Foreskin fibroblast (primary cell): ENCODE measurements at places on chromosomes 3 and 15.

DNA sequence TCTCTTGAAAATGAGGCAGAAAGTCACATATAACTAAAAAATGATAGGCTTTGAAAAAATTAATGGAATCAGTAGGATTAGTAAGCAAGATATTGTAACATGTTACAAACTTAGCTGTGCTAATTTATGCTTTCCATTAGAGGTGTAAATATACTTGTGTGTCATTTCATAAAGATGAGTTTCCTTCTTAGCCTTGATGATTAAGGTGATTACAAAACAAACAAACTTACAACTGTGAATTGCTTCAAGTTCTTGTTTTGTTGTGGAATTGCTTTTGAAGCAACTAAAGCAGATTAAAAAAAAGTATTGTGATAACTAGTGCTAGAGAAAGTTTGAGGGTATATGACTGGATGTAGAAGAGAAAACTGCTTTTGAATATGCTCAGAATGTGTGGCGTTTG lies 87.9 kb downstream of the DIPK2A start:
- no peak for DNase-seq

DNA sequence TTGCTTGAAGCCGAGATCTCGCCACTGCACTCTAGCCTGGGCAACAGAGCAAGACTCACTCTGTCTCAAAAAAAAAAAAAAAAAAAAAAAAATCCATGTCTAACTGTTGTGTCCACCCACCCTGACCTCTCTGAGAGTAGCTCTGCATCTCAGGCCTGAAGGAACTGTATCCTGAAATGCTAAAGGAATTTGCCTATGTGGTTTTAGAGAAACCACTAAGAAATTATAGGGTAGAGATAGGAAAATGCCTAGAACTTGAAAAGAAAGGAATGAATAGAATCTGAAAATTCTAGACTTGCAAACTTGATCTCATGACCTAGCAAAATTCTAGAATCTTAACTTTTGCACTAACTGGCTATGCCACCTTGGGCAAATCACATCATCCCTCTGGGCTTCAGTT lies 217.5 kb upstream of the ROPN1 start:
- no peak for DNase-seq

- DNase-seq = no peak
Measured at GRCh38 chr3:62532796-62533195, 159.4 kb upstream of the FEZF2 start.

DNA sequence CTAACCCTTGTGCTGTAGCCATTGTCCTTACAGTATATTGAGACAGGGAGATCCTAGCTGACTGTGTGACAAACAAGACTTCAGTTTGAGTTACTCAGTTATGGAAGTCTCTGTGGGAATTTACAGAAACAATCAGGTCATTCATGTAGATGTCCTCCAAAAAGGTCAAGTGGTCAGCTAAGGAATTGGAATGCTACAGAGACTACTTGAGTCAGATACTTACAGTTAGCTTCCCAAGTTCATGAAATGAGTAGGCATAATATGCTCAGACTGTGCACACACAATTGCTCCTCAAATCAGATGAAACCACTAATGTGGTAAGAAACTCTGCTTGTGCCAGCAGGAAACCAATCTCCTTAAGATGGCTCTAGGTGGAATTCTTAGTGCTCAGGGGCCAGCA lies 985.7 kb downstream of the NSUN3 start:
- no peak for DNase-seq

- no peak for DNase-seq
Measured at GRCh38 chr3:13148126-13148525, 74.9 kb upstream of the IQSEC1 start.

- no peak for DNase-seq
Measured at GRCh38 chr3:9499455-9500107, 54.0 kb downstream of the LHFPL4 start.
